Muscle of leg (tissue), 16 donors: ENCODE measurements at places on chromosomes 11 and 22. TPM values are rescaled to one million over a fixed set of nuclear protein-coding genes. Genes with fewer than 3 reads are reported as not detected.
A peak's percentile ranks its signal among the peaks of the same experiment; 100 is the strongest.

Gene OR10W1
- not detected for polyA plus RNA-seq

- DNase-seq, result no peak
These were observed 90.7 kb upstream of the OR4B1 start for GRCh38 chr11:48125866-48126265.

DNA sequence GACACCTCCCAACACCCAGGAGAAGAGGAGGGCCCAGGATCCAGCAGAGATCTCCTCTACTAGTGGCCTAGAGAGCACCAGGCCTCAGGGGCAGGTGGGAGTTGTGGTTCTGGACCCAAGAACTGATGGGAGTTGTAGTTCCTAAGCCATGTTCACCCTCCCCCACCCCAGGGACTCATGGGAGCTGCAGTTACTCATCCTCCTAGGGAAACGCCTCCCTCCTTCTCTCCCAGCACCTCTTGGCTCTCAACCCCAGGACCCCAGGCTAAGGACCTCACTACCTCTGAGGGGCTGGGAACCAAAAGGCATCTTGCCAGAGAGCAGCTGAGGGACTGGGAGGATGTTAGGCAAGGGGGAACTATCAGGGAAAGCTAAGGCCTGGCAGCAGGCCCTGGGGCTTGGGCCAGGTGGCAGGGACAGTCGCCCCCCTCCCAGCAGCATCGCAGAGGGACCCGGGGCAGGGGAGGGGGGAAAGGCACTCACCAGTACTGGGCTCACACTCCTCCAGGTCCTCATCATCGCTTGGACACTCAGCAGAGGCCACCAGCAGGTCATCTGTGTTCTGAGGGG lies 28.9 kb downstream of the SLC22A12 start:
- DNase-seq, result peak; percentile 94

DNA sequence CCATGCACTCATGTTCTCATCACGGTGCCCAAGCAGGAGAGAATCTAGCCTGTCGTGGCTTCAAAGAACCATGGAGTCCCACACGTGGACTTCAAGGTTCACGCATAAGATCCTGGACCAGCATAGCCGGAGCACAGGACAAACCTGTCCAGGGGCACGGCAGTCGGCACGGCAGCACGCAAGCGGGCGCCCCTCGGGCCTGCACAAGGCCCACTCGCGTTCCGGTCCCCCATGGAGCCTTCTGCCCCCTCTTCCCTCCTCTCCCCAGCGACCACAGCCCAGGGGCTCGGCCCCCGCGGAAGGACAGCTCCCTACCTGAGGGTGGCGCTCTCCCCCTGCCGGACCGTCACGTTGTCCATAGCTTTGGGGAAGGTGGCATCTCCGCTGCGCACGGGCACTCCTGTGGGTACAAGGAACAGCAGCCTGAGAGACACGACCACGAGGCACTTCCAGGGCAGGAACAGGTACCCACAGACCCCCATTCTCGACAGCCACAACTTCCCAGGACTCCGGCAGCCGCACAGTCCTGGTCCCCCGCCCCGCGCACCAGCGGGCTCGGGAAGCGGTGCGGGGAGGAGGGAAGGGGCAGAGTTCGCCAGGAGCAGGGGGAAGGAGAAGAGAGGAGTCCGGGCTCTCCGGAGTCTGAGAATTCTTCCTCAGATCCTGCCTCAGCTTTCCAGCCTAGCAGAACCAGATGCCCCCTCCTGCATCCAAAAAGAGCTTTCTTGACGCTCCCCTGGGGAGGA lies 589.5 kb downstream of the OPCML start:
- peak; percentile 16 for DNase-seq
